AG04450 (cell line): ENCODE measurements at places on chromosomes 4 and X.

DNA sequence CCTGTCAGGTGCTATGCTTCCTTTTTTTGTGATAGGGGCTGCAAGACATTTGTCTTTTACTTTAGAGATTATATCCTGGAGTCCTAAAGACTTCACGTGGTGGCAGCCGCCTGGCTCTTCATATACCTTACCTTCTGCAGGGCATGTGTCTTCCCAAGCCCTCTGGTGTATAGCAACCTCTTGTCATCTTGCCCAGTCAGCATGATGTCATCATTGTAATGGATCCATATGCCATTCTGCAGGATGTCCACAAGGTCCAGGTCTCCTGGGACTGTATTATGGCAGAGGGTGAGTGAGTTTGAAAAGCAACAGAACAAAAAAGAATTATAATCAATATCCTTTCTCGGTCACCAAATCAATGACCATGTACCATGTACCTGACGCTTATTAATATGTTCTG is 82.2 kb upstream of the SCOC start:
- DNase-seq: no peak

DNA sequence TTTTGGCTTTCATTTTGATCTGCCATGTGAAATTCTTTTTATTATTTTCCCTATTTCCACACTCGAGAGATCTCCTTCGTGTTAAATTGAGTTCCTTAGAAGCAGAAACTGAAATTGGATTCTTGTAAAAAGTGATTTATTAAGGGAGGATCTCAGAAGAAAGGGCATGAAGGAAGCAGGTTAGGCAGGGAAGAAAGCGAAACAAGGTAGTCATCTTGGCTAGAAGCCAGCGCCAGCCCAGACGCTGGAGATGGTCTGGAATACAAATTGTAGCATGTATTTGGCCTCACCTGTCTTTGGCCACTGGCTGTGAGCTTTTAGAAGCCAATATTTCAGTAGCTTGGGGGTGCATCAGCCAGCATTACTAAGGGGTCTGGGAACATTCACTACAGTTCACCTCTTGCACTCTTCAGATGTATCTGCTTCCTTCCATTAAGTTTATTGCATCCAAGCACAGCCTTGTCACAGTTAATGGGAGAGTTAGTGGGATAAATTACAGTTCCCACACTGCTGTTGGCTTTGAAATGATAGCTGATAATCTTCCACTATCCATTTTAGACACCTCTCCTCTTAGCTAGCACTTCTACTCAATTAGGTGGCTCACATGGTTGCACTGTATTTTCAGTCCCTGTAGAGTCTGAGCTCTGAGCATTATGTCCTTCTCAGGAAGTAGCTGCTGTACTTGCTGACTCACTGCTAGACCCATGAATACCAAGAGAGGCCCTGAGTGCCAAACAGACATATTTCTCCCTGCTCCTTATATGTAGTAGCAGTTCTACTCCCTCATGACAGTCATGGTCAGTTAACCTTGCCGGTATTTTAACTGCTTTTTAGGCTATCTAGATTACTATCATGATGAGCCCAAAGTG is 14.6 kb downstream of the GRXCR1 start:
- no peak for DNase-seq

GRCh38 chrX:20463296-20464075 is 196.8 kb upstream of the RPS6KA3 start:
- no peak for DNase-seq

GRCh38 chrX:152907084-152907651 is 9.3 kb downstream of the ZNF185 start:
- peak; percentile 70 for DNase-seq

GRCh38 chr4:83112231-83112630 is 2.3 kb downstream of the PLAC8 start:
- no peak for DNase-seq

DNA sequence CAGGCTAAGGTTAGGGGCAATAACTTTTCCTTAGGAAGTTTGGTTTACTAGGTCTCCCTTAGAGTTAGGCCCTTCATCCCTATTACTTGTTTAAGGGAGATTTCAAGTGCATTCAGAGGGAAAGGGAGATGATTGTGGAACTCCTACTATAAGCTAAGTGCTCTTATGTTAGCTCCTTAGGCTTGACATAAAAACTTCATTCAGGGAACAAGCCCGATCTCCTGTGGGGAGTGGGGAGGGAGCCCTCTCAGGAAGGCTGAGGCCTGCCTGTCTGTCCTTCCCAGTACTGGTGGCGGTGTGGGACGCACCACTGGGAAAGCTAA is 8.0 kb downstream of the KLF3 start:
- DNase-seq: no peak

- no peak for DNase-seq
Measured at GRCh38 chr4:112102875-112103370, 42.3 kb upstream of the FAM241A start.
